ENCODE measurements at places on chromosomes 16 and 17.

DNA sequence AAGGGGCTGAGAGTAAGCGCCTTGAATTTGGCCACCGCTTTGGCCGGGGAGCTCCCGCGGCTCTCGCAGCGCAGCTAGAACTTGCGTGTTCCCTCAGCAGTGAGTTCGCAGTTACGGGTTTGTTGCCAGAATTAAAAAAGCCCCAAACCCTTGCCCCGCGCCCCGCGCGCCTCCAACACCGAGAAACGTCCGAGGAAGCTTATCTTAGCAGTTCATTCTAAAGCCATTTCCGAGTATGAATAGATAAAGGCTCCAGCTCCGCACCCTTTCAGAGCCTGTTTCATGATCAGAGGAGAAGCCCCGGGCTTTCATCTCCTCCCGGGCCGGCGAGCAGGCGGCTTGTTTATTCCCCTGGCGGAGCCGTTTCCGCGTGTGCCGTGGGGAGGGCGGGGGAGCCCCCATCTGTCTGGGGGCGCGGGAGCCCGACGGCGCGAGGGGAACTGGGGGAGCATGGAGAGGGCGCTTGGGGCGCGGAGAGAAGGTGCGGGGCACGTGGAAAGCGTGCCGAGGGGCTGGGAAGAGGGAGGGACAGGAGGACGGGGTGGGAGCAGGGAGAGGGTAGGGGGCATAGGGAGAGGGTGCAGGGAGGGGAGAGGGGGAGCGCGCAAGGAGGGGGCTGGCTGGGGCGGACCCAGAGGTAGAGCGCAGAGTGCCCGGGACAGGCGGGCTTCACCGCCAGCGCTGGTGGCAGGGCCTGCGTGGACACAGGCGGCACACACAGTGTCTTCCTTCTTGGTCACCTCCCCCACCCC, 9.9 kb downstream of the TBX4 start:
- no peak for DNase-seq

DNA sequence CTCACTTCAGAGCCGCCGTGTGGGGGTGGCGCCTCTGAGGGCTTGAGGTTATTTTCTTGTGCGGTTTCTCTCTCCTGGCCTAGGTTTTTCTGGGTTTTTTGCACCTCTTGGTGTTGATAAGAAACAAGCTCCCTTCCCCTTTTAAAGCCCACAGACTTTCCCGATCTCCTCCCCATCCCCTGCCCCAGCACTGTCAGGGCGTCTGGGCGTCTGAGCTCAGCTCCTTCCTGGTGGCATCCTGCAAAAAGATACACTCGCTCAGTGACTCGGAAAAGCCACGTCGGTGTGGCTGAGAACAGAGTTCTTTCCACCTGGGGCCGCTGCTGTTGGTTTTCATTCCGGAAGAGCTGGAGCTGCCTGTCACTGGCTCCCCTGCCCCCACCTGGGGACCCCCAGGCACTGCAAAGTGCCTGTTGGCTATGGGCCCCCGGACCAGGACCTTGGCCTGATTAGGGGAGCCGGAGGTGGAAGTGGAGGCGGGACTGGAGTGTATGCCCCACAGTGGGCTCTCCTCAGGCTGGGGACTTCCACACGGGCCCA, 14.5 kb downstream of the BAIAP2 start:
- no peak for DNase-seq

DNA sequence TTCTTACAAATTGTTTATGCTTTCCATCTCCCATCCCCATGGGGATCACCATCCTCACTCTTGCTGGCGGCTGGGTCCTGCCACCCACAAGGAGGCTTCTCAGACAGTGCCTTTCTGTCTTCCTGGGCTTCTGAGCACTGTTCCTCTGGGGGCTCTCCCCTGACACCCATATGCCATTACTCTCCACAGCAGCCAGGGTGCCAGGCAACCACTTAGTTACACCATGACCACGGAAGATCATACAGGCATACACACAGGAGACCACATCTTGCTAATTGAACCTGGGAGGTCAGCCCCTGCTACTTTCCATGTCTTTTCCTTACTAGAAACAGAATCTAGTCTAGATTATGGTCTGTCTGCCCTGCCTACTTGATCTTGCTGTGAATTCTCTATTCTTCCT, 27.7 kb upstream of the HS3ST2 start:
- DNase-seq = no peak

GRCh38 chr16:85750827-85751697, at the start of gene C16orf74:
Gene C16orf74 (minus strand): TSS chr16:85751096. CDS start chr16:85735217, 15,879 bp downstream.
- DNase-seq = no peak

DNA sequence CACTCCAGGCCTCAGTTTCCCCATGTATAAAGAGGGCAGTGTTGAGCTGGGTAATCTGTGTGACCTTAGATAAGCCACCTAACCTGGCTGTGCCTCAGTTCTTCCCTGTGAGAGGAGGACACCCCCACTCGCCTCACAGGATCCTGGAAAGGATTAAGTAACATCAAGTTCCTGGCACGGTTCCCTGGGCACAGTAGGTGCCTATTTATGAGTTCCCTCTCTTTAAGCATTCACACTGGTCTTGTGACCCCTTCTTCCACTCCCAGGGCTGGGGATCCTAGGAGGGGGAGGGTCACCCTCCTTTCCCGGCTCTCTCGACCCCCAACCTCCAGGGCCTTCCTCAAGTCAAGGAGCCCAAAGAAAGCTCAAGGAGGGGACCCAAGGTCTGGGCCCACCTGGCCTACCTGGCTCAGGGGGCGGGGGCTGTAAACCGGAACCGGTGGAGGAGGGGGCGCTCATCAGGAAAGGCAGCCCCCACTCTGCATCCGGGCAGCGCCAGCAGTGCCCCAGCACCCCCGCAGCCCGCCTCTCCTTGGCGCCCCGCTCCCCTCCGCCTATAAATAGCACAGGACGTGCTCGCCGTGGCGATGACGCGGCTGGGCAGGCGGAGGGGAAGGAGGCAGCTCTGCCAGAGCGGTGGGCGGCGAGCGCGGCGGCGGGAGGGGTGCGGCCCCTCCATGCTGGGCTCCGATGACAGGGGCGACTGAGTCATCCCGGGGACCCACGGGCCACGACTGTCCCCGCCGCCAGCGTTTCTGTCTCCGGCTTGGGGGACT, 9.4 kb downstream of the RPL19 start:
- no peak for DNase-seq

DNA sequence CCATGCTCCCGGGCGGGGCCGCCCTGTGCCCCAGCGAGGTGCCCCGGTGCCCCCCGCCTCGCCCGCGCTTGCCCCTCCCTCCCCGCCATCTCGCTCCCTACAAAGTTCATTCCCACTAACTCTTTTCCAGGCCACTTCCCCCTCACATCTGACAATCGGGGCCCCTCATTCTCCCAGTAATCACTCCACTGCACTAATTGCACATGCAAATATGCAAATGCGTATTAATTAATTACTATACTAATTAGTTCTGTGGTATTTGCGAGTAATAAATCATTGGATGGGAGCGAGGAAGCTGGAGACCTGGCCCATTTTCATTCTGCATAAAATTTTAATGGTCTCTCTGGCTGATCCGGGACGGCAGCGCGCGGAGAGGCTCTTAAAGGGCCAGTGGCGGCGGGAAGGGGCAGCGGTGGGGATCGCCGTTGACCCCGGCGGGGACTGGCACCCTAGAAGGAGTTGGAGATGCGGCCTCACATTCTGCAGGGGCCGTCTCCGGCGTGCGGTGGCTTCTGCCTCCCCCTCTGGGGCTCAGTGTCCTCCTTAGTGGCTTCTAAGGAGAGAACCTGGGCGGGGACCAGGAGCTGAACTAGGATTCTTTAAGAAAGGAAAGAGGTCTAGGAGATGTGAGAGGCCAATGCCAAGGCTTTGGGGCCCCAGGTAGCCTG, 8.4 kb upstream of the PPP1R1B start:
- no peak for DNase-seq

DNA sequence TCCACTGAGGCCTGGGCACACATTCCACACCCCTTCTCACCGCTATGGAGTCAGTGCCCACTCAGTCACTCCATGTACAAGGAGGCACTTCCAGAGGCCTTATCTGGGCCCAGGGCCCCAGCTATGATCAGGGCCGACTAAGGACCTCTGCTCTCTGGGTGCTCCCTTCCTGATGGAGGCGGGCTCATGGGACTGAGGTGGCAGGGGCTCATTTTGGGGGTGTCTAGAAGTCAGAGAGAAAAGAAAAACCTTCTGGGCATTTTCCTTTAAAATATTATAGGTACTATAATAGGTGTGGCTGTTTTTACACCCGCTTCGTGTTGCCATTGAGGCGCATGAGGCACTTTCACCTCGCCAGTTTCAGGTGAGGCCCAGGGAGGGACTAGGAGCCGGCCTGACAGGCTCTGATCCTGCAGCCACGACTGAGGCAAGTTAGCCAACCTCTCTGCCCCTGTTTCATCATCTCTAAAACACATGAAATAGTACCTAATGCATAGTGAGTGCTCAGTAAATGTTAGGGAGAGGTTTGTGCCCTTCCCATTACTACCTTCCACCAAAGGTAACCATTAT, 14.4 kb downstream of the B9D1 start:
- DNase-seq = no peak

- DNase-seq = no peak
Observed at GRCh38 chr17:32722733-32723132, 154.2 kb downstream of the MYO1D start.

- no peak for DNase-seq
Observed at GRCh38 chr16:85303354-85303883, 191.1 kb upstream of the CIBAR2 start.

DNA sequence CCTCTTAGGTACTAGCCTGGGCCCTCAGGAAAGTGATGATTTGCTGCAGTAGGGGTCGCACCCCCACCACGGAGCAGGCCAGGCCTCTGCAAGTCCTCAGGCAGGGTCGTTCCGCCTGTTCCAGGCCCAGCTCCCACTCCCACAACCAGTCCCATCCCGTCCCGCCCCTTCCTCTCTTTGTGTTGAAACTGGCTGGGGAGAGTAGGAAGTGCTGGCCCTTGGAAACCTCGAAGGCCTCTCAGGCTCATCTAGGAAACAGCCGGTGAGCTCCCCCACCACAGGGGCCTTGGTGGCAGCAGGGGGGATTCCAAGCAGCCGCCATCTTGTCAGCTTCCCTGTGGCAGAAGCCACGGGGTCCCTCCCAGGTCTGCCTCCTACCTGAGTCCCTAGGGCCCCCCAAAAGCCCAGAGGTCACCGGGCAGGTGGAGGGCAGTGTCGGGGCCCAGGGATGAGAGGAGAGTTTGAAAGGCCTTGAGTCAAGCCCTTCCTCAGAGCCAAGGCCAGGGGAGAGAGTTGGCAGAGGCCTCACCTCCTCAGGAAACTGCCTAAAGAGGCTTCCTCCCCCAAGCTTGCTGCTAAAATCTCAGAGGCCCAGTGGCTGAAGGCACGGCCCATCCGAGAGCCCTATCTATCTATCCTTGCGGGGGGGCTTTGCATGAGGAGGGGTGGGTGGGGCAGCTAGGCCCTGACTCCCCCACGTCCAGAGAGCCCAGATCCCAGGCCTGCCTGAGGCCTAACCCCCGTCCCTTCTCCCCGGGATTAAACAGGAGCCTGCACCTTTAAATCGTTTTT, 22.2 kb downstream of the MMP15 start:
- no peak for DNase-seq

GRCh38 chr16:1401061-1401757, 13.3 kb downstream of the UNKL start:
- no peak for DNase-seq

GRCh38 chr17:46038414-46038813, 39.4 kb downstream of the STH start:
- no peak for DNase-seq

- no peak for DNase-seq
Observed at GRCh38 chr16:58196898-58197313, 1.0 kb downstream of the CSNK2A2 start.

- no peak for DNase-seq
Observed at GRCh38 chr16:9408297-9408878, 316.9 kb downstream of the HAPSTR1 start.

DNA sequence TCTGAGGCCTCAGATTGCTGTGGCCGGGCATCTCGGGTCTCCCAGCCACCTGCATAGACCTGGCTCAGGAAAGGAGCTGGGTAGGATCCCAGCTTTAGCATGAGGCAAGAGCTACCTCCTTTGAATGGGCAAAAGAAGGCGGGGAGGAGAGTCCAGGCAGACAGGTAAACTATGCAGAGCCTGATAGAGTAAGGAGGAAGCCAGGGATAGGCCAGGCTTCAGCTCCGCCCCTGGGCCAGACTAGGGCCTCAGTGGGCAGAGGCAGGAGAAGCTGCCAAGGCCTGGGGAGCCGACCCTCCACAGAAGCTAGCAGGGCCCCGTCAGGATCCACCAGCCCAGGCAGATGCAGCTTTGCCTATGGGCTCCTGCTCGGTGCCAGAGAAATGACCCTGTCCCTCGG, 22.6 kb upstream of the UBE2G1 start:
- no peak for DNase-seq

DNA sequence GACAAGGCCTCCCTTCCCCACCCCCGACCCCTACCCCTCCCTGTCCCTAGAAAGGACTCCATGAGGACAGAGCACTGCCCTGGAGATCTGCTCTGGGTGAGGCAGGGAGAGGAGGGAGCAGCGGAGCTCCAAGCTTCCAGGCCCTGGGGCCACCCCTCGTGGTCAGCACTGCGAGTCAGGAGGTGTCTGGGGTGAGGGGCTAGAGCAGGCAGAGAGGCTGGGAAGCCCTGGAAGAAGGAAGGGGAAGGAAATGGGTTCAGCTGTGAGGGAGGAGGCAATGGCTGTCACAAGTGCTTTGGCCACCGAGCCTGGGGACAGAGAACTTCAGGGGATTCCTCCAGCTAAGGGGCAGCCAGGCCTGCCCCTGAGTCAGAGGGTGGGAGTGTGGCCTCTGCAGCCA, 28.2 kb upstream of the DNAI2 start:
- DNase-seq = no peak

GRCh38 chr17:45740553-45741330, 43.4 kb upstream of the CRHR1 start:
- peak; percentile 88 for DNase-seq

GRCh38 chr17:5485270-5486205, at the start of gene DERL2:
Gene DERL2 (minus strand): TSS chr17:5486178. CDS start chr17:5486161, 17 bp downstream.
- no peak for DNase-seq

- no peak for DNase-seq
Observed at GRCh38 chr17:41772218-41772585, 14.3 kb downstream of the JUP start.

GRCh38 chr16:87163637-87164036, 153.6 kb downstream of the C16orf95 start:
- no peak for DNase-seq

DNA sequence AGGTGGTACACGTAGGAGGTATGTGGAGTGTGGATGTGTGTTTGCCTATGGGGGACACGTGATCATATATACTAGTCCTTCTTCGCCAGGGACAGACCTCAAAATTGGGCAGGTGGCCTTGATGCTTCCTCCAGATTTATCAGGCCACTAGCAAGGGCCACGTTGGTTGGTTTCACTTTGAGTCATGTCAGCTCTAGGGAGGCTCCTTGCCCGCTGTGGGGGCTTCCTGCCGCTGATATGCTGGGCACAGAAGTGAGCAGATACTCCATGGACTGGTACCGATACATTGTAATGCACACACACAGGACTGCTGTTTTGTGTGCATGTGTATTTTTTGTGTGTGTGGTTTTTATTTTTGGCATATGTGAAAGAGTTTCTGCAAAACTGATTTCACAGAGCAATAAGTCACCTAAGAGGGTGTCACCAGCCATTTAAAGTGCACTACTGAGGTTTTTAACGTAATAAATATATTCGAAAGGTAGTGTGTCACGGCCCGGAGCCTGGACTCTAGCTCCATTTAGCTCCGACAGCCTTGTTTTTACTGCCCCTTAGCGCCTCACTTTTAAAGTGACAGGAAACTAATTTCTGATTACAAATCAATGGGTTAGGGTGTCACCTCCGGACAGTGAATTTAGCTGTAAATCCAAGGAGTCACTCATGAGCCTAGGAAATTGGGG, 605.5 kb upstream of the SALL1 start:
- no peak for DNase-seq

- no peak for DNase-seq
Observed at GRCh38 chr16:85753559-85753958, 2.7 kb upstream of the C16orf74 start.

Data from iPS DF 6.9 (cell line).